Stimulated activated CD4-positive, alpha-beta T cell treated with anti-CD3 and anti-CD28 coated beads, Interleukin-2, amount 100 ng/mL, for 24 hours (primary cell): ENCODE measurements at places on chromosomes 13 and 19.

DNA sequence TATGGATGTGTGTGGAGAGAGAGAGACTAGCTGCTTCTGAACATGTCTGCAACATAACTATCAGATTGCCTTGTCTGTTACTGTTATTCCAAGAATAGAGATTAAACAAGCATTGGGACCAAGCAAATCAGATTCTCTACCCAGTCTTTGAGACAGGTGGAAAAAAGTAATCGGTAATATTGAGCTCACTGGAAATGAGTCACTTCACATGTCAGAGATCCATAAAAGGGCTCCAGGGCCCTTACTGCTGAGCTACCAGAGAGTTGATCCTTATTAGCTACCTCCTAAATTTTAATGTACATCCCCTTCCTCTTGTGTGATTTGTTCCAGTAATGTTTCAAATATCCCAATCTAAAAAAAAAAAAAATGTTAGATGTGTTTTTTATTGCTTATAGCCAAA, 2118.0 kb downstream of the PCDH9 start:
- no peak for DNase-seq

DNA sequence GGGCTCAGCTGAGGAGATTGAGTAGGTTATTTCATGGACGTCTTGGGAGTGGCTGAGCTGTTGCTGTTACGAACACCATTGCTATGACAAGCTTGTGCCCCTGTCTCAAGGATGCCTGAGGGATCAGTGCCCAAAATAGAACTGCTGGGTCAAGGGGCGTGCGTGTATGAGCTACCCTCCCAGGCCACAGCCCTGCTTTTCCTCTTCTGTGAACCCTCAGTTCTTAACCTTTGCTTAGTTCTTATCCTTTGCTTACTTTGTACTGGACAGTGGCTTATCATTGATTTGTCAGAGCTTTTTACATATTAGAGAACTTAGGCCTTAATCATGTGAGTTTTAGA, 9.0 kb downstream of the ARHGAP45 start:
- DNase-seq: no peak

DNA sequence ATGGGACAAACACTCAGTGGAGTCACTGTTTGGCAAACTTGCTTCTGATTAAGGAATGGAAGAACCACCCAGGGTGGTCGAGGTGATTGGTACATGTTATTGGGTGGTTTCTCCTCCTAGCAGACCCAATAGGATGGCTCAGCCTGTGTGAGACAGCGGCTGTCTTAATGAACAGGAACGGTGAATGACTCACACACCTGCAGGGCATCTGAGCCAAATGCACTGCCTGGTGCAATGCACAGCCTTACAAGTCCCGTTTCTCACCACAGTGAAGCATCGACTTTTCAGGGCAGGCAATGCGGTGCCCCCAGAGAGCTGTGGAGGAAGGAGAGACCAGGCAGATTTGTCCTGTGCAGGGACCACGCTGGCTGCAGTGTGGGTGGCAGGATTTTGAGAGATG, 238.5 kb downstream of the FGF9 start:
- no peak for DNase-seq

DNA sequence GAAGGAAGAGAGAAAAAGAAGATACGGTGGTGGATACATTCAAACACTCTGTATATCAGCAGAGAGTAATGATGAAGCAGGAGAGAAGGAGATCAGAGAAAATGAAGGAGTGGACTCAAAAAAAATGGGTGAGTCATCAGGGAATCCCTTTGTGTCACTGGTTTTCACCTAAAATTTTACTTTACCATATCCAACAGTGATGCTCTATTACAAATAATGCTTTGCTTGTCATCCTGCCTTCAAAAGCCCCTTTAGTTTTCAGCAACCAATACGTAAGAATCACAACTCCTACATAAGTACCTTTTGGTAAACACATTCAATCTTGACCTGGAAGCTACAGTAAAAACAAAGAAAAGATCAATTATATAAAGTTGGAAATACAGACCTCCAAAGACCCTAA, 88.8 kb downstream of the ENOX1 start:
- no peak for DNase-seq

- no peak for DNase-seq
Observed at GRCh38 chr13:98089246-98089645, 53.6 kb upstream of the FARP1 start.

DNA sequence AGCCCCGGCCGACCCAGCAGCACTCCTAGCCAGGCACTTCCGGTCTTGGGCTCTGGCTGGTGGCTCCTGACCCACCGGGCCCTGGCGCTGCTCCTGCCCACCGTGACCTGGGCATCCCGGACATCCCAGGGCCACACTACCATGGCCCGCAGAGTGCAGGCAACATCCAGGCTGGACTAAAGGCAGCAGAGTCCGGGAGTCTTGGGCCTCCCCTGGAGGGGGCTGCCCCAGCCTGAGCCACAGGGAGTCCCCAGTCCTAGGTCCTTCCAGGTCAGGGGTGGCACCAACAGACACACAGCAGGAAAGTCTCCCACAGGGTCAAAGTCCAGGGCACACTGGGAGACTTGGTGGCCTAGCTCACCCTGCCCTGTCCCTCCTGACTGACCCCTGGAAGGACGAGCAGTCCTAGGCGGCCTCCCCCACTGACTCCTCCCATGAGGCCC, 10.8 kb downstream of the LSM4 start:
- no peak for DNase-seq

GRCh38 chr13:79496188-79496587, 15.2 kb downstream of the NDFIP2 start:
- no peak for DNase-seq

DNA sequence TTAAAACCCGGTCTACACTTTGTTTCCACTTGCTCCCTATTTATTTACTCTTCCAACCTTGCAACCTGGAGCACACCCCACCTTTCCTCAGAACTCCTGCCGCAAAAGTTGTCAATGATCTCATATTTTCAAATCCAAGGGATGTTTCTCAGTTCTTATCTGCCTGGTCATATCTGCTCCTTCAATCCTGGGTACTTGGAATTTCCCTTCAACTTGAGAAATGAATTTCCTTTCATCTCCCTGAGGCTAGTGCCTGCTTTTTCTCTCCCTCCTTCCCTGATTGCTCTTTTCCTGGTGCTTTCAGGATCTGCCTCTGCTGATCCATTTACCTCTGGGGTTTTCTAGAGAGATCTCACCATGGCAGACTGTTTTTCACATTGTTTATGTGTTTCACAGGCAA, 154.8 kb upstream of the IRS2 start:
- DNase-seq: no peak

DNA sequence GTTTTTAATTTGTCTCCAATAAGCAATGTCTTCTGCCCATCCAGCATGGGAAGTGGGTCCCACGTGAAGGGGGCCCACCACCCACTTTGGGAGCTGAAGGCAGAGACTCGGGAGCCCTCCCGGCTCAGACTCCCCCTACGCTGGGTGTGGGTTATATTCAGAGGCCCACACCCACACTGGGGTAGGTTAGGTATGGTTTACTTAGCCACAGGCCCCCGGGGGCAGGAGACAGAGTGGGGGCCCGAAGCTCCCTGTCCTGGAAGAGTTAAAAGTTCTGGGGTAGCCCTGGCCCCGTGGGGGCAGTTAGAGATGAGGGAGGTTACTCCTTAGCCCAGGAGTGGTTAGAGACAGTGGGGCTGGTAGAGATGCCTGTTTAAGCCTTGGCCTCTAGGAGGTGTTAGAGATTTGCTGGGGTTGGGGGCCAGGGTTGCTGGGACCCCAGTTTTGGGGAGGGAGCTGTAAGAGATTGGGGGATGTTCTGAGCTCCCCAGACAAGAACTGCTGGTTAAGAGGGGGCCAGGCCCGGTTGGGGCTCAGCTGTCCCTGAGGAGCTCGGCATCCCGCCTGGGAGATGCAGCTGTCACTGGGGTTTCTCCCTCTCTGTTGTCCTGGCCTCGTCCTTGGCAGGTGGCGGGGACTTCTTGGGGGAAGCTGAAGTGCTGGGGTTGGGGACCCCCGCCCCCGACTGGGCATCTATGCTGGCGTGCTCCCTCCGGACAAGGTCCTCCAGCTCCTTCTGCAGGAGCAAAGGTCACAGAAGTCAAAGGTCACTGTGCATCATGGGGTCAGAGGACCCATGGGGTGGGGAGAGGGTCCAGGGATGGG, 712 bp upstream of the RINL start:
- DNase-seq: no peak

DNA sequence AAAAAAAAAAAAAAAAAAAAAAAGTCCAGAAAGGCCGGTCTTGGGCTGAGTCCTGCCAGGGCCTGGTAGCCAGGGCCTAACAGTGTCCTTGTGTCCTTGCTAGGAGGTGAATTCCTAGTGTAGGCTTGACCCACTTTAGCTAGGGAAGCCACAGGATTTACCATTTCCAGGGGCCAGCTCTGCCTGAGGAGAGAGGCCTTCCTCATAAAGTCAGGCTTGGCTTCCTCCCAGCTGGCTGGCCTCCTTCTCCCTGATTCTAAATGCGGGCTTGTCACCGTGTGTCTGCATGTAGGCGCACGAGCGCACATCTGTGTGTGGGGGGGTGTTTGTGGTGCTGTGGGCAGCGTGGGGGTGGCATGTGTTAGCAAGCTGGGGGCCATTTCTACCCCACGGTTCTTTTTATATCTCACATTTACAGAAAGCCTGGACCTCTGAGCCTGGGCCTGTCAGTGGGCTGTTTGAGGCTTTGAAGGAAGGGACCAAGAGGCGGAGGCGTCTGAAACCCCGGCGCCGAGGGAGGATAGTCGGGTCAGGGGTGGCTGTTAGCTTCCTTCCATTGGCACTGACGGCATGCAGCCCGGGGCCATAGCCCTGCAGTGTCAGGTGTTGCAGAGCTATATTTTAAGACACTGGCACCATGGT, 31.7 kb downstream of the IER2 start:
- peak; percentile 31 for DNase-seq

DNA sequence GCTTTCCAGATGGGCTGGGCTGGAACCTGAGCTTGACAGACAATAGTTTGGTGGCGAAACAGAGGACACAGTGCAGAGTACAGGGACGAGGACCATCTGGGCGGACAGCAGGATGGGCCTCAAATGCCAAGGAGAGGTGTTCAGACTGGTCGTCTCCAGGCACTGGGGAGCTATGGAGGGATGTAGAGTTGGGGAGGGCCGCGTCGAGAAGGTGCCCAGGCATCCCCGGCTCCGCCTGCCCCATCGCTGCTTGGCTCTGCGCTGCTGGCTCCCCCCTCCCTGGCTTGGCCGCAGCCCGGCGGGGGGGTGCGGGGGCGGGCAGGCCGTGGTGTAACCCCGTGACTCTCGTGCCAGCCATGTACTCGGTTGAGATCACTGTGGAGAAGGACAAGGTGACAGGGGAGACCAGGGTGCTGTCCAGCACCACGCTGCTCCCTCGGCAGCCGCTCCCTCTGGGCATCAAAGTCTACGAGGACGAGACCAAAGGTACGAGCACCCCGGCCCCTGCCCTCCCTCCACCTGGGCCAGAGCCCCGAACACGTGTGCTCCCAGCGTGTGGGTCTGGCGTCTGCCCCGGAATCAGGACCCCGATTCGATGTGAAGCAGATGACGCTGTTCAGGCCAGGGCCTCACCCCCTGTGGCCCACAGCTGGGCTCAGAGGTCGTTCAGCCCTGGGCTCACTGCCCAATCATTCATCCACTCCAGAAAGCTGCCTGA, 10.8 kb upstream of the MISP start:
- no peak for DNase-seq

- DNase-seq: no peak
Observed at GRCh38 chr19:47411101-47411500, 8.2 kb downstream of the MEIS3 start.

GRCh38 chr13:28526876-28527275, 31.9 kb upstream of the FLT1 start:
- DNase-seq: no peak

DNA sequence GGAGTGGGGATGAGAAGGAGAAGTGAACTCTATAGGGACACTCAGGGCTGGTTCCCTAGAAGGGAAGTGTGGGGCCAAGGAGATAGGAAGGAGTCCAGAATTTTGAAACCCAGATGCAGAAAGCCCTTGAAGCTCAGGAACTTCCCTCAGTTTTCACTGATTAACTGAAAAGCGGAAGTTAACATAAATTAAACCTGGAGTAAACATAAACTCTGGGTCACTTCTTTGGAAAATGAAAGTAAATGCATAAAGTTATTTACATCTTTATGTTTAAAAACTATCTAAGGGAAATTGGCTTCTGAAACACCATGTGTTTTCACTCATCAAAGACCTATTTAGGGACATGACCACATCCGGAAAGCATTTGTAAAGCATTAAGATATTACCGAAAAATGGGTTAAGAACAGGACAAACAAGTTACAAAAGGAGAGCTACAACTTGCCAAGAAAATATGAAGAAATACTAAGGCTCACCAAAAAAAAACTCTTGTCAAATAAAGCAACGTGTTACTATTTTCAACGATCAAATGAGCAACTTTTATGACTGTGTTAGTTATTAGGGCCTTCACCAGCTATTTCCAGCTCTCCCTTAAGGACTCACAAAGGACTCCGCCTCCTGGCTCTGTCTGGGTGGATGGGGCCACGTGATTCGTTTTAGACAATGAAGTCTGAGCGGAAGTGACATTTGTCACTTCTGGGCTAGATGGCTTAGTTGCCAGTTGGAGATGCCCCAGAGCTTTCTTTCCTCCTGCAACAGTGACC, 439.1 kb upstream of the ZNF507 start:
- DNase-seq: no peak

DNA sequence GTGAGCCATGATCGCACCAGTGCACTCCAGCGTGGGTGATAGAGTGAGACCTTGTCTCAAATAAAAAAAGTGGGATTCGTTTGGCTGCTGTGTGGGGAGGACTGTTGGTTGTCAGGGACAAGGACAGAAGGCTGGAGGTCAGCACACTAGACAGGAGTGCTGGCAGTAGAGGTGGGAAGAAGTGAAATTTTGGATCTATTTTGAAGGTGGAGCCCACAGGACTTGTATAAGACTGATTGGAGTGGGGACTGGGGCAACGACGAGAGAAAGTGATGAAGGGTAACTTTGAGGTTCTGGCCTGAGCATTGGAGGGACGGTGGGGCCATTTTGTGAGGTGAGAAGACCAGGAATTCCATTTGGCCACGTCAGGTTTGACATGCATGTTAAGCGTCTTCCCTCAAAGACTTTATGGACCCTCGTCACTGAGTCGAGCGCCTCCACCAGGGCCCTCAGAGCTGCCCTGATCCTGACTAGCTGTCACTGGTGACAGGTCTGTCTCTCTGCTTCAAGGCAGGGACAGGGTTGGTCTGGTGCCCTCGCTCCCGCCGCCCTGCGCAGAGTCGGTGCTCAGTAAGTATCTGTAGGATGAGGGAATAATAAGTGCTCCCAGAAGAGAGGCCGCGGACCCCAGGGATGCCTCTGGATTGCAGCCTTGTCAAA, 673 bp downstream of the CTU1 start:
- DNase-seq: no peak

GRCh38 chr13:71290963-71291841, 575.8 kb downstream of the DACH1 start:
- peak; percentile 28 for DNase-seq

- DNase-seq: no peak
Observed at GRCh38 chr19:4061178-4061682, 5.5 kb downstream of the ZBTB7A start.

DNA sequence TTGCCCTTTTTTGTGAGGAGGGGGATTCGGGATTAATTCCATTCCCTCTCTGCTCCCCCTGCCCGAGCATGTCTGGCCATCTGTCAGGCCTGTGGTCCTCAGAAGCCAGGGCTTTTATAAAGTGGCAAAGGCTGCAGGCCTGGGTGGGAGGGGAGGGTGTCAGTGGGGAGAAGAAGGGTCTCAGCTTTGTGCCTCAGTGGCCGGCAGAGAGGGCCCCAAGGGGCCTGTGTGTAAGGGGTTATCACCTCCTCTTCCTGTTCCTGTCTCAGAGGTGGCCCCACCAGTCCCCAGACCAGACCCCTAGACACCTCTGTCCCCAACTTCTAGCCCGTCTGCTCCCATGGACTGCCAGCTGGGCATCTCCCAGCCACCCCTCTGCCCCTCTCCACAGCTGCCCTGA, 3.4 kb upstream of the NUMBL start:
- DNase-seq: no peak

GRCh38 chr13:87837522-87837921, 166.4 kb downstream of the SLITRK5 start:
- no peak for DNase-seq
